ENCODE measurements at places on chromosomes 4 and X.

GRCh38 chr4:166502660-166503059, 629.6 kb downstream of the TLL1 start:
- no peak for DNase-seq

- peak; percentile 74 for DNase-seq
These were observed 593 bp downstream of the SH3RF1 start for GRCh38 chr4:169269916-169270809.

- DNase-seq: no peak
These were observed 111.3 kb downstream of the ARHGAP10 start for GRCh38 chr4:147843162-147843561.

DNA sequence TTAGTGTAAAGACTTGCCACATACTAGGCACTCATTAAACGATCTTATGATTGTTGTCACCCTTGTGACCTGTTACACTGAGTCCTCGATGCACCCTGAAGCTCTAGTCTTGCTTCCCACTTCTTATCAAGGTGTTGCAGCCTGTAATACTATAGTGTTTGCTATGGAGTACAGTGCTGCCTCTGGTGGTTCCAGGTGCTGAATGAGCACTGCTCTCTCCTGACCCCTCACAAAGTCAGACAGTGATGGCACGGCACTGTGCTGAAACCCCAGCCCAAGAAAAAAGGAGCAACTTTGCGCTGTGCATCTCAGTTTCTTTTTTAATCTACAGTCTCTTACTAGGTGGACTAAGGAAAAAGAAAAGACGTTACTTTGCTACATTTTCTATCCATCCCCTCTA, 106.3 kb downstream of the GC start:
- no peak for DNase-seq

GRCh38 chrX:23276475-23276874, 58.2 kb upstream of the PTCHD1 start:
- DNase-seq: no peak

- no peak for DNase-seq
These were observed 19.3 kb upstream of the CPE start for GRCh38 chr4:165359506-165359905.

DNA sequence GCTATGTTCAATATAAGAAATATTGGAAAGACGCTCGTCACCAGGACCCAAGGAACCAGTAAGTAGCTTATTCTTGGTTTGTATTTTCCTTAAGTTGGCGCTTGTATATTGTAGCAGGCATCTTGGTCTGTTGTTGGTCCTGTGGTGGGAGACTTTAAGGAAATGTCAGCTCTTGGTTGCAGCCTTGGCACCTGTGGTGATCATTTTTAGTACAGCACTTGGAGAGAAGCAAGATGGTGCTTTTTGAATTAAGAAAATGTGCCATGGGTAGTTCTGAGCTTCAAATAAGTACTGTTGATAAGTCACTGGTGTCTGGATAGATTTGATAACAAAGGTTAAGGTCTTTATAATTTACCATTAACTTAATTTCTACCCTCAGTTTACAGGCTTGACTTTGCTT, 1.1 kb downstream of the RPS3A start:
- no peak for DNase-seq

- DNase-seq: no peak
These were observed 84.9 kb downstream of the ARHGAP6 start for GRCh38 chrX:11580789-11581188.

DNA sequence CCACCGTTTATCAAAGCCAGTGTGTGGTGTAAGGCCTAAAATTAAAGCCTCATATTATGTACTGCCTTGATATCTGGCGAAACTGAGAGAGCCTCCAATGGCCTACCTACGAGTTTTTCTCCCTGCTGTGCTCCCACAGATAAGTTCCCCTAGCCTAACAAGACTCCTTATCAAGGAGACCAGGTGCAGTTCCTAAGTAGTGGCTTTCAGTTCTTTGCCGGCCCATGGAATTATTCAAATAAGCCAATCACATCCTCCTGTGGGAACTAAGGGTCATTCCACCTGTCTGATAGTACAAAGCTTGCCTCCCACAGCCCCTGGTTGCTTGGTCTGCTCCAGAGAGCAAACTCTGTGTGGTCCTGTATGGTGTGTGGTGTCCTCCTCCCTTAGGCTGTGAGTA, 99.8 kb upstream of the TEX13C start:
- DNase-seq: no peak

DNA sequence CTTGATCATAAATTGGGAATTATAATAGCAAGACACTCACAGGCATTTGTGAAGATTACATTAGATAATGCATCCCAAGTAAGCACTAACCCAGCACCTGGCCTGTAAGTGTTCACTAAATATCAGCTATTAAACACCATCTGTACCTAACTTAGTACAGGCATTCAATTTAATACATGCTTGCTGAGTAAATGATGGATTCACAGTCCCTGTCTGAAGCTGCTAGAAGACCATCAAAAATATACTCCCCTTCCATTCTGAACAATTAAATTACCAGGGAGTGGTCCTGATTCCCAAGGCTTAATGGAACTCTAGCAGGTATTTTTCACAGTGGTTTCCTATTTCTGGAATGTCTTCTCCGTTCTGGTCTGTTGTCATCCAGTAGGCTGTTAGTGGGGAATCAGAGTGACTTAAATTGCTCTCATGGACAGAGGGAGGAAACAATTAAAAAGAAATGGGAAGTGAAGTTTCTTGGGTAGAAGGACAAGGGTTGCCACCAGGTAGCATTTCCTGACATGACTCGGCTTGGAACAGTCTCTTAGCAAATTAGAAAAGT, 233.9 kb downstream of the PTTG2 start:
- DNase-seq: no peak

- no peak for DNase-seq
These were observed 144.9 kb downstream of the PCDH19 start for GRCh38 chrX:100265179-100265578.

DNA sequence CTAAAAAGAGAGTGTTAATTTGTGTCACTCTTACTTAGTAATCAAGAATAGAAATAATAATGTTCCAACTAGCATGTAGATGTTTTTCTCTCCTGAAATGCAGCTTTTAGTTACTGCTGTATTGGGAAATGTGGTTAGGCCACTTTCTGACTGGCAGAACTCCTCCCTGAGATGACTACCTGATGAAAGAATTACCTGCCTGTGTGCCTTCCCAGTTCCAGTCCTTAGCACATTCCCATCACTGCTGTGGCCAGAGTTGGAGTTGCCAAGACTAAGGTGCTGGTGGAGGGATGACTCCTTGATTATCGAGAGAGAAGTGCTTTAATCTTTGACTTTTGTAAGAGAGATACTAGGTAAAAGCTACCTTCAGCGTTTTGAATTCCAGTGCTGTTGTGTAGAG, 9.5 kb downstream of the GAB1 start:
- no peak for DNase-seq

- peak; percentile 78 for DNase-seq
These were observed 54.5 kb downstream of the RTL9 start for GRCh38 chrX:110412971-110413726.

DNA sequence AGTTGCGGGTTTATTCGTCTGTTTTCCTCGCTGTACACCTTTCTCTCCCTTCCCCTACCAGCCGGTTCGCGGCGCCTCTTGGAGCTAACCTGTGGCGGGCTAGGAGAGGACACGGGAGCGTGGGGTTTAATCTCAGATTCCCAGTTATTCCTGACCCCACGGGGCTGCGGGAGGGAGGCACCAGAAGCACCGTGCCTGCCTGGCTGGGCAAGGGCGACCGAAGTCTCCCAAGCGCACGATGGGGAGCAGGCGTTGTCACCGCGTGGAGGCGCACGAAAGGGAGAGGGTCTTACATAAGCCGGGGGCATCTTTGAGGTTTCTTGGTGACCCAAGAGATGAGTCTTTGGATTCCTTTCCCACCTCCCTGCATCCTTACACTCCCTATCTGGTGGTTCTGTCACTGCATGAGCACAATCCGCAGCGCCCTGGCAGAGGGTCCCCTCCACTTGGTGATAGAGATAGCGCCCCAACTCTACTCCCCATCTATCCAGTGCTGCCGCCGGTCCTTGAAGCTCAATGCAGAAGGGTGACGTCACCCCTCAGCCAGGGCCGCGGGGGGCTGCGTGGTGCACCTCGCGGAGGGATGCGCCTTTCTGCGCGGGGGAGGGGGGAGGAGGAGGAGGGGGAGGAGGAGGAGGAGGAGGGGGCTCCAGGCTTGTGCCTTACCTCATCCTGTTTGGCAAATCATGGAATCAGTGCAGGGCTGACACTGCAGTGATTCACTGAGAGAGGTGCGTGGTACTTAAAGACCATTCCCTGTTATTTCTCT, 793 bp downstream of the TSPAN7 start:
- DNase-seq: peak; percentile 31

- DNase-seq: no peak
These were observed 132.1 kb upstream of the LDB2 start for GRCh38 chr4:17030543-17030942.

- no peak for DNase-seq
These were observed 27.6 kb downstream of the RHOH start for GRCh38 chr4:40224432-40224831.

GRCh38 chrX:19883878-19884277, 3.5 kb downstream of the SH3KBP1 start:
- no peak for DNase-seq

DNA sequence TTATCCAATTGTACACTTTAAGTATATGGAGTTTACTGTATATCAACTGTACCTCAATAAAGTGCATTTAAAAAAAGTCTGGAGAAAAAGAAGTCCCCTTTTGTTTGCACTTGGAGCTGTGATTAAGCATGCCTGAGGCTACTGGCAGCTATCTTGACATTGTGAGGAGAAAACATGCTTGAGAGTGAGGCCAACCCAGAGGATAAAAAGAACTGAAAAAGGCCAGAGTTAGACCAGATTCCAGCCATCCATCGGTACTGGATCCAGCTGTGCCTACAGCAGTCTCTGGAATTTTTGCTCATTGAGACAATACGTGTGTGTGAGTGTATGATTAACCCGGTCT, 57.4 kb downstream of the LGI2 start:
- no peak for DNase-seq

GRCh38 chr4:109233570-109233969, 68.9 kb downstream of the COL25A1 start:
- no peak for DNase-seq

DNA sequence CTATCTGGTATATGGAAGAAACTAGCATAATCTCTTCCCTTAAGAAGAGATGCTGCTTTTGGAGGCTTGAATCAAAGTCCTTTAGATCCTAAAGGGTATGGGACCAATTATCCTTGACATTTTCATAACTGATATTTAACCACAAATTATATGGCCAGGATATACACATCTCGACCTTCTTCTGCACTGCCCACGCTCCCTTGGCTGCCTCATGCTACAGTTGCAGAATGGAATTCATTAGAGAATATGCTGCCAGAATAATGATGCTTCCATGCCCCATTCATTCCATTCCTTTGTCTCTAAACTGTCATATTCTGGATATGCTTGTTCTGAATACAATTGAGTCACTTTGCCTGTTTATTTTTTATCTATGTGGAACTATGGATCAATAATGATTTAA, 157.1 kb upstream of the PACRGL start:
- DNase-seq: no peak

DNA sequence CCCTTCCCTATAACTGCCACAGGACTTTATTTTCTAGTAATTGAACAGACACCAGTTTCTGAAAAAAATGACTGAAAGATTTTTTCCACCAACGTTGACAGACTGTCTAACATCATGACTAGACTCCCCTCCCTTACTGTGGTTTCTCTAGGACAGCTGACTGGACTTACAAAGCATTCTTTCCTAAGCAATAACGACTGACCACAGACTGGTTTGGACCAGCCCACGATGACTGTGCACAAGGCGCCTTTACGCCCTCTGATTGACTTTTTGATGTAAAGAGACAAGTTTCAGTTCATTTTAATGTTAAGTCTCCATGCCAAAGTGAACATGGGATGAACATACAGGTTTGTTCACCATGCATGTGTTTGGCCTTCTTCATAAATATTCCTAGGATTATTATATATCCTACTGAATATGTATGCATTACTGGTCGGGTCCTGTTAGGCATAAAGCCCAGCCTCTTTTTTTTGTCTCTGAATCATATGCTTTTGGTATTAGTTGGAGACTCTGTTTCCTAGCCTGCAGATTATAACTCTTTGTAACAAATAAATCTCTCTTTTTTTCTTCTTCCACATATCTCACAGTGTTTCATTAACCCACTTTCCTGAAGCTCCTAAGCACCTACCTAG, 50.5 kb upstream of the UGT2B4 start:
- DNase-seq: no peak

DNA sequence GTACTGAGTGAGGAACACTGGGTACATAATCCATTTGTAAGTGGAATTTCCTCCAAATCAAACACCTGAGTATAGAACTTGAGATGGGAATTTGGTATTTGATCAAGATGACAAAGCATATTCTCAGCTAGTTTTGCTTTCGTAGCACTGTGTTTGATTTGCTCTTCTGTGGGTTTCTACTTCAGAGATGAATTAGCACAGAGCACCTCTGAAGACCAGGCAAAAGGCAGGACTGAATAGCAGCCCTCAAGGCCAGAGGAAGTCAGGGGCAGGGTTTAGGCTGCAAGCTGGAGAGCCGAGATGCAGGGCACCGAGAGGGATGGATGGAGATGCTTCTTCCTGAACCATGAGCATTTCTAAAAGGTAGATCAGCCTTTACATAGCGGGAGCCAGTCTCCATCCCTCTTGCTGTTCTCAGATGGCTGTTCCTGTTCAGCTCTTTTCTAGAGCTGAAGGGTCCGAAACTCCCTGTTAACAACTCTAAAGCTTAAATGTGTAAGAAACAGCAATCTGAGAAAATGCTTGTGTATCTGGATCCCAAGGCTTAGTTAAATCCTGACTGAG, 10.8 kb downstream of the ZFP42 start:
- DNase-seq: no peak

GRCh38 chr4:18934197-18934596, 912.6 kb upstream of the LCORL start:
- DNase-seq: no peak

- no peak for DNase-seq
These were observed 56.5 kb downstream of the SNX25 start for GRCh38 chr4:185265942-185266341.

- DNase-seq: no peak
These were observed 65.8 kb upstream of the PRPS1 start for GRCh38 chrX:107562482-107562881.

- DNase-seq: no peak
These were observed 279.8 kb upstream of the FRG1 start for GRCh38 chr4:189660722-189661360.

- no peak for DNase-seq
These were observed 86.3 kb downstream of the CLCN4 start for GRCh38 chrX:10243106-10243505.

DNA sequence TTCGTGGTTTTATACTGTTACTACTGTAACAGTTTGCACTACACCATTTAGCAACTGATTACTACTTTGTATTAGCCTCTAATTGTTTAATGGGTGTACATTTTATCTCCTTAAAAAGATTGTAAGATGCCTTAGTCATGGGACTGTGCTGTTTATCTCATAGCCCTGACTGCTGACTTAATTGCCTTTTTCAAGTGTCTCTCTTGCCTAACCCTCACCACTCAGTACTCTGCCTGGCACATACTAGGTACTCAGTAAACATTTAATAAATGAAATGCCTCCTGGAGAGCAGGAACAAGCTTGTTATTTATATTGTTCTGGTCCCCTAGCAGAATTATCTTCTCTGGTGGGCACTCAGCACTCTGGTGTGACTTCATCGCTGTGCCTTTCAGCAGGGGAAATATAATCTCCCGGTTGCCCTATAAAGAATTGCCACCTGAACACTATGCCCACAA, 1.7 kb upstream of the STIM2 start:
- no peak for DNase-seq

- DNase-seq: no peak
These were observed 83.8 kb downstream of the LUZP4 start for GRCh38 chrX:115373308-115373707.

Measured in left hindlimb (tissue), 1 donor.